ENCODE measurements at places on chromosomes 6 and 20.

- no peak for DNase-seq
These were observed 592.4 kb downstream of the RFPL4B start for GRCh38 chr6:112939563-112939962.

- DNase-seq = no peak
These were observed 173.8 kb upstream of the RAB32 start for GRCh38 chr6:146369866-146370265.

GRCh38 chr6:148347441-148348054 lies 4.9 kb downstream of the SASH1 start:
- no peak for DNase-seq

- no peak for DNase-seq
These were observed 744 bp downstream of the VSX1 start for GRCh38 chr20:25081065-25081729.

DNA sequence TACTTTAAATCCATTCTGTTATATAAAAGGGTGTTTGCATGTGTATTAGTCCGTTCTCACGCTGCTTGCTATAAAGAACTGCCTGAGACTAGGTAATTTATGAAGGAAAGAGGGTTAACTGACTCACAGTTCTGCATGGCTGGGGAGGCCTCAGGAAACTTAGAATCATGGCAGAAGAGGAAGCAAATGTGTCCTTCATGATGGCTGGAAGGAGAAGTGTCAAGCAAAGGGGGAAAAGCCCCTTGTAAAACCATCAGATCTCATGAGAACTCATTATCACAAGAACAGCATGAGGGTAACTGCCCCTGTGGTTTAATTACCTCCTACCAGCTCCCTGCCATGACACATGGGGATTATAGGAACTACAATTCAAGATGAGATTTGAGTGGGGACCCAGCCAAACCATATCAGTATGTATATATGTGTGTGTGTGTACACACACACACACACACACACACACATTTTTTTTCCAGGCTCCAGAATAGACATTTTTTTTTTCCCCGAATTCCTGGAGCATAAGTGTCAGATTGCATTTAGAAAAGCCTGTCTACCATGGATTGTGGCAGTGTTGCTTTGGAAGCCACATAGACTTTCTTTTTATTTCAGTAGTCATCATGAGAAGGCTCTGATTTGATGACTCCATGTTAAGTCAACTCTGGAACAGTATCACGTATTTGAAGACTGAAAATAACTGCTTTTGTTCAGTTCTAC lies 31.5 kb downstream of the KDM1B start:
- no peak for DNase-seq

- no peak for DNase-seq
These were observed 195.1 kb upstream of the SUPT3H start for GRCh38 chr6:45572833-45573232.

DNA sequence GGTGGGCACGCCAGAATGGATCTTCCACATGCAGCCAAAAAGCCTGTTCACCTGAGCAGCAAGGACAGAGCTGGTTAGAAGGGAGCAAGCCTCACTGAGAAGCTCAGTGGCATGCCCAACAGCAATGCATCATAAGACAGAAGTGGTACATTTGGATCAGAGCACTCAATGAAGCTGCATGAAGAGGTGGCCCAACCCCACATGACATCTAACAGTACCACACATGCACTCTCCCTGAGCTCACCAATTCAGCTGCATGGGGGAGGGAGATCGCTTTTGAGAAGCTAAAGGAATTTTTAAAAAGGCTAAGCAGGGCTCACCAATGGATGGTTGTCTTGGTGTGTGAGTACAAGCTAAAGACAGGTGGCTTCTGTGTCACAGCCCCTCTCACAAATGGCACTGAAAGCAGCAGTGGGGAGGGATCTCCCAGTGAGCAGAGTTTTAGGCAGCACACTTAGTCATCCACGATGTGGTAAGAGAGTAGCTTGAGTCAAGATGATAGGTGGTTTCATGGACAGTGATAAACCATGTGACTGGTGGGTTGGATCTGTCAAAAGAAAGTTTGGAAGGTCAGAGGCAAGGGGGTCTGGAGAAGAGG lies 166.6 kb upstream of the TAB2 start:
- DNase-seq = no peak

DNA sequence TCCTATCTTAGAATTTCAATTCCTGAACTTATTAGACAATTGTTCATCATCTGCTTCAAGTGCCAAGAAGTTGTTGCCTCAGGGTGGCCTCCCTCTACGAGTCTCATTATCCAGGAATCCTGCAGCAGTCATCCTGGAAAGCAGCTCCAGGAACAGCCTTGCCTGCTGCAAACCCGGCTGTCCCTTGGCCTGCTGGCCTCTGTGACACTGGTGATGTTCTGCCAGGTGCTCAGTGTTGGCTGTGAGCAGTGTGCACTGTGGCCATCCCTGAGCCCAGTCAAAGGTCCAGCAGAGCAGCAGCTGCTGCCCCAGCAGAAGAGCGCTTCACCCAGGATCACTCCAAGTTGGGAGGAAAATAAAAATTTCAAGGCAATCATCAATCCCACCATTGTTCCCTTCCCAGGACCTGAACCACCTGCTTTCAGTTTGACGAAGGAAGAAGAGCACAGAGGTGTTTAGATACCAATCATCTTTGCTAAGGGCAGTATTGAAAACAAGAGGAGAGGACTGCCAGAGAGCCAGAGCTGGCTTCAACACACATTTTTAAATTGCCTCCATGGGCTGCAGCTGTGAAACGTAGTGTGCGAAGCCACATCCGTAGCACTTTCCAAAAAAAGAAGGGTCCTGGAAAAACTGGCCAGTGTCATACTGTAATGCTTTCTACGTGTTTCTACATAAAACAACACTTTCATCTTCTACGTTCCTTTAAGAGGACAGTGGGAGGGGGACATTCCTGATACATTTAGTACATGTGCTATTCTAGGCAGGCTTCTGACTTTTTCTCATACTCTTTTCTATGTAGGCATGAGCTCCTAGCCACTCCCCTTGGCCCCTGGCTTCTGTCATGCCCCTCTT lies 7.2 kb upstream of the FAM50B start:
- DNase-seq = no peak

All from RPMI8226 (cell line).